Stimulated activated CD4-positive, alpha-beta T cell treated with anti-CD3 and anti-CD28 coated beads, TNF-alpha, amount 100 ng/mL, for 4 hours (primary cell): ENCODE measurements at places on chromosomes 12 and 14.

GRCh38 chr12:32083489-32083888 lies 23.2 kb upstream of the BICD1 start:
- no peak for DNase-seq

- no peak for DNase-seq
Observed at GRCh38 chr14:104172349-104172748, 34.0 kb downstream of the KIF26A start.

GRCh38 chr12:31662176-31662849 lies 2.8 kb downstream of the ETFBKMT start:
- no peak for DNase-seq

GRCh38 chr12:115078990-115079389 lies 395.0 kb upstream of the TBX3 start:
- no peak for DNase-seq

DNA sequence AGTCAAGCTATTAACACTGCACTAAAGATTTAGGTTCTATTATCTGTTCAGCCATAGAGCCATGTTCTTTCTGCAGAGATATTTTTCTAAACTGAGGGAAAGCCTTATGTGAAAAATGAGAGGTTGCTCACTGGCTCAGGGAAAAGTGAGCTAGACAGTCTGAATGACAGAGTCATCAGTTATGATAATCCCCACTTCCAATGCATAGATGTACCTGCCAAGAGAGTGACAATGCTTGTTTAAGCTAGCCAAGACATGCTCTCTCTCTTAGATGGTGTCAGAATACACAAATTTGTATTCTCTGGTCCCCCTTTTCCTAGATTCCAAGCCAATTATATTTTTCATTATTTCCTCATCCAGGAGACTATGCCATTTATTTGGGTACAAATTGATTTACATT lies 176.9 kb upstream of the FRMD6 start:
- no peak for DNase-seq
